ENCODE measurements at places on chromosomes 2 and 18. TPM values are rescaled to one million over a fixed set of nuclear protein-coding genes. Genes with fewer than 3 reads are reported as not detected.

GRCh38 chr2:23250371-23250770 is 134.6 kb upstream of the KLHL29 start:
- no peak overlapping the region for H3K4me3 ChIP-seq
- peaks cover 27% of the 10 kb centered on the region for H3K27me3 ChIP-seq
- no peak for DNase-seq
- no peaks in the 10 kb centered on the region for H3K4me1 ChIP-seq

GRCh38 chr2:170533156-170533555 is 182.0 kb upstream of the SP5 start:
- no peak overlapping the region for H3K27ac ChIP-seq
- H3K4me3 ChIP-seq, result no peak overlapping the region
- H3K27me3 ChIP-seq, result peaks cover 34% of the 10 kb centered on the region
- H3K36me3 ChIP-seq, result no peaks in the 10 kb centered on the region

- H3K4me3 ChIP-seq, result no peak overlapping the region
- H3K36me3 ChIP-seq, result no peaks in the 10 kb centered on the region
- H3K27me3 ChIP-seq, result peaks cover 25% of the 10 kb centered on the region
- H3K27ac ChIP-seq, result peak overlapping the region; percentile 38
- H3K4me1 ChIP-seq, result no peaks in the 10 kb centered on the region
These were observed 10.2 kb upstream of the IMP4 start for GRCh38 chr2:130332271-130333073.

GRCh38 chr2:111678651-111679050 is 205.3 kb downstream of the ANAPC1 start:
- H3K27ac ChIP-seq, result no peak overlapping the region
- H3K27me3 ChIP-seq, result no peaks in the 10 kb centered on the region
- no peak overlapping the region for H3K4me3 ChIP-seq
- no peaks in the 10 kb centered on the region for H3K4me1 ChIP-seq

- H3K27ac ChIP-seq, result no peak overlapping the region
- H3K4me3 ChIP-seq, result no peak overlapping the region
- H3K36me3 ChIP-seq, result no peaks in the 10 kb centered on the region
These were observed 135.8 kb downstream of the CELF4 start for GRCh38 chr18:37429791-37430190.

DNA sequence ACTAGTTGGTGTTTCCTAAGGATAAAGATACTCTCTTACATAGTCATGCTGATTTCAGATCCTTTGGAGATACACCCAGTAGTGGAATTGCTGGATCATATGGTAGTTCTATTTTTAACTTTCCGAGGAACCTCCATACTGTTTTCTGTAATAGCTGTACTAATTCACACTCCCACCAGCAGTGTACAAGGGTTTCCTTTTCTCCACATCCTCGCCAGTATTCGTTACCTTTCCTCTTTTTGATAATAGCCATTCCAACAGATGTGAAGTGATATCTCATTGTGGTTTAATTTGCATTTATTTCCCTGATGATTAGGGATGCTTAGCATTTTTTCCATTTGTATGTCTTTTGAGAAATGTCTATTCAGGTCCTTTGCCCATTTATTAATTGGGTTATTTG is 34.0 kb downstream of the ACTR2 start:
- no peak for DNase-seq
- H3K4me1 ChIP-seq, result peaks cover 30% of the 10 kb centered on the region
- H3K27me3 ChIP-seq, result no peaks in the 10 kb centered on the region

GRCh38 chr2:163752267-163752666 is 16.5 kb upstream of the FIGN start:
- H3K4me1 ChIP-seq, result no peaks in the 10 kb centered on the region
- no peak for DNase-seq
- H3K27ac ChIP-seq, result no peak overlapping the region
- H3K27me3 ChIP-seq, result no peaks in the 10 kb centered on the region

- no peak for DNase-seq
- H3K27me3 ChIP-seq, result no peaks in the 10 kb centered on the region
- H3K4me3 ChIP-seq, result no peak overlapping the region
- H3K4me1 ChIP-seq, result peaks cover 28% of the 10 kb centered on the region
- no peak overlapping the region for H3K27ac ChIP-seq
These were observed 18.5 kb downstream of the PMAIP1 start for GRCh38 chr18:59918320-59918755.

DNA sequence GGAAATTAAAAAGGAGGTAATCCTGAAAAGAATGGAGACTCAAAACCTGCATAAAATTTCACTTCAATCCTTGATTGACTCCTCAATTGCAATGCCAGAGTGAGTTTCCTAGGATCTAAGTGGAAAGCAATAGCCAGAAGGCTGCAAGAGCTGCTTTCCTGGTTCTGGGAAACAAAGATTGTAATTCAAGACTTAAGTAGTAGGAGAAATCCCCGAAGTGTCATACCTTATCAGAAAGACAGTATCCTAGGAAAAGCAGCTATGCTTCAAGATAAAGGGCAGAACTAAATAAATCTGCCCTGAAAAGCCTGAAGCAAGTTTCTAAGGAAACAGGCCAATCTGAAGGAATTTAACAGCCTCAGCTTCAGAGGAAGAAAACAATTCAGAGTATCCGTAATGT is 390.2 kb downstream of the DSC3 start:
- no peaks in the 10 kb centered on the region for H3K36me3 ChIP-seq
- H3K4me1 ChIP-seq, result no peaks in the 10 kb centered on the region
- DNase-seq, result no peak
- no peaks in the 10 kb centered on the region for H3K27me3 ChIP-seq
- H3K27ac ChIP-seq, result no peak overlapping the region
- no peak overlapping the region for H3K4me3 ChIP-seq

- H3K36me3 ChIP-seq, result peaks cover 12% of the 10 kb centered on the region
- H3K27me3 ChIP-seq, result peaks cover 27% of the 10 kb centered on the region
- no peak for DNase-seq
- H3K27ac ChIP-seq, result no peak overlapping the region
- no peaks in the 10 kb centered on the region for H3K4me1 ChIP-seq
- no peak overlapping the region for H3K4me3 ChIP-seq
These were observed 9.6 kb downstream of the CNGA3 start for GRCh38 chr2:98355881-98356280.

- no peak overlapping the region for H3K4me3 ChIP-seq
- no peak overlapping the region for H3K27ac ChIP-seq
- peaks cover 14% of the 10 kb centered on the region for H3K27me3 ChIP-seq
- no peaks in the 10 kb centered on the region for H3K36me3 ChIP-seq
- H3K4me1 ChIP-seq, result no peaks in the 10 kb centered on the region
- DNase-seq, result no peak
These were observed 234.0 kb downstream of the EPHA4 start for GRCh38 chr2:221337957-221338685.

DNA sequence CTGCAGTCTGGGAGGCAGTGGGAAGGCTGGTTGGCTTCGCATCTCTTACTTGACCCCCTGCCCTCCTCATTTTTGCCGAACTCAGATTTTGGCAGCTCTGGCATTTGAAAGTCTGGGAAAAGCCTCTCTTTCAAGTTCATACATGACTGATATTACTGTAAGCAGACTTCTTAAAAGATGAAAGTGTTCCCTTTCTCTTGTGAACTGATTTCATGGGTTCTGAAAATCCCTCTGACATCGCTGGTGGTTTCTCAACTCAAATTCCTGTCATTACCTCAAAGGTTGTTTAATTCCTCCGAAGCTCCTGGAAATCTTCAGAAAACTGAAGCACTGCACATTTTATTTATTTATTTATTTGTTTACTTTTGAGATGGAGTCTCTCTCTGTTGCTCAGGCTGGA is 16.9 kb upstream of the SLC38A11 start:
- H3K27ac ChIP-seq, result no peak overlapping the region
- no peaks in the 10 kb centered on the region for H3K36me3 ChIP-seq
- H3K4me1 ChIP-seq, result peaks cover 5% of the 10 kb centered on the region
- no peaks in the 10 kb centered on the region for H3K27me3 ChIP-seq
- no peak for DNase-seq

- H3K4me1 ChIP-seq, result no peaks in the 10 kb centered on the region
- no peak overlapping the region for H3K4me3 ChIP-seq
- no peak for DNase-seq
- no peaks in the 10 kb centered on the region for H3K36me3 ChIP-seq
These were observed 222.2 kb downstream of the CYP26B1 start for GRCh38 chr2:71925268-71926088.

DNA sequence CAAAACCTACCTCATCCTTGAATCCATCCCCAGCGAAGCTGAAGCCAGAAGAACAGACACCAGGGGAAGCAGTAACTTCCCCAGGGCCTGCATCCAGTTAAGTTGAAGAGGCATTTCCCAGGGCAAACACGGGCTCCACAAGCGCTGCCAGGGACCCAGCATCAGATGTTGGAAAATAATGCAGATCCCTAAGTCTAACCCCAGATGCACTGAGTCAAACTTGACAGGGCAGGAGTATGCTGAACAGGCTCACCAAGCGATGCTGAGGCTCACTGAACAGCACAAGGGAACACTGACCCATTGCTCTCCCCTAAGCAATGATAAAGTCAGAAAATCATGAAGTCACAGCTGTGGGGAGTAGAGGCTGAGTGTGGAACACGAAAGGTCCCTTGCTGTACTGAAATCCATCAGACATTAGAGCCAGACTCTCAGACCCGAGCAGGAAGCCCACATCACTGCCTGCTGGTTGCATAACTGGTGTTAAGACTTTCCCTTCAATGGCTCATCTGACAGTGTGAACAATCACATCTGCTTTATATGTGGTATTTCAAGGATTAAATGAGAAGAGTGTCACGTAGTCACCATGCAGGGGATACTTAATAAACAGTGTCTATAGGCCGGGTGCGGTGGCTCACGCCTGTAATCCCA is 36.2 kb downstream of the TNS1 start:
- DNase-seq, result no peak
- H3K4me3 ChIP-seq, result no peak overlapping the region
- H3K4me1 ChIP-seq, result no peaks in the 10 kb centered on the region
- H3K36me3 ChIP-seq, result no peaks in the 10 kb centered on the region

GRCh38 chr18:55998071-55998522 is 410.1 kb upstream of the TCF4 start:
- H3K36me3 ChIP-seq, result no peaks in the 10 kb centered on the region
- H3K27ac ChIP-seq, result no peak overlapping the region
- no peaks in the 10 kb centered on the region for H3K4me1 ChIP-seq
- DNase-seq, result no peak

GRCh38 chr2:160317181-160318099 is 117.4 kb upstream of the ITGB6 start:
- DNase-seq, result no peak
- peaks cover 28% of the 10 kb centered on the region for H3K4me1 ChIP-seq
- H3K27ac ChIP-seq, result no peak overlapping the region
- H3K4me3 ChIP-seq, result no peak overlapping the region

DNA sequence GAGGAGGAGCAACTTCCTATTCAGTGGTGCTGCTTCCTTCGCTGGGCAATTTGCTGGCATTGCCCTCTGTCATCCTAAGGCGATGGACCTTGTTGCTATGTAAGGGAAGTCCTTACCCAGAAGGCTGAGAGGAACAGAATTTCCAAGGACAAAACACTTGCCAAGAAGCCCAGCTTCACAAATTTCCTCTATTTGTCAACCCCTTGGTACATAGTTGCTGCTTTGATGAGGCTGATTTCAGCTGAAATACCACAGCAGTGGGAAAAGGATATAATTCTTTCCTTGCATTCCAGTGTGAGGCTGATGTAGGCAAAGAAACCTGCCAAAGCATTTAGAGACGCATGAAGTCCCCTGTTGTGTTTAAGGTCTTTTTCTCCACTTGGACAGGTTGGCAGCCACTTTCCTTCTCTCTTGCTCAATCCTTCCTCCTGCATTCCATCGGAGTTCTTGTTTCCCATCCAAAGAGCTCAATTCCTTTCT is 16.4 kb upstream of the ST3GAL5 start:
- H3K4me1 ChIP-seq, result peaks cover 9% of the 10 kb centered on the region
- peaks cover 3% of the 10 kb centered on the region for H3K36me3 ChIP-seq
- H3K27ac ChIP-seq, result peak overlapping the region; percentile 54

- H3K27me3 ChIP-seq, result no peaks in the 10 kb centered on the region
- H3K27ac ChIP-seq, result peak overlapping the region; percentile 72
- H3K4me3 ChIP-seq, result no peak overlapping the region
- H3K4me1 ChIP-seq, result peaks cover 18% of the 10 kb centered on the region
- no peak for DNase-seq
These were observed 53.3 kb upstream of the CXCR4 start for GRCh38 chr2:136171223-136171622.

DNA sequence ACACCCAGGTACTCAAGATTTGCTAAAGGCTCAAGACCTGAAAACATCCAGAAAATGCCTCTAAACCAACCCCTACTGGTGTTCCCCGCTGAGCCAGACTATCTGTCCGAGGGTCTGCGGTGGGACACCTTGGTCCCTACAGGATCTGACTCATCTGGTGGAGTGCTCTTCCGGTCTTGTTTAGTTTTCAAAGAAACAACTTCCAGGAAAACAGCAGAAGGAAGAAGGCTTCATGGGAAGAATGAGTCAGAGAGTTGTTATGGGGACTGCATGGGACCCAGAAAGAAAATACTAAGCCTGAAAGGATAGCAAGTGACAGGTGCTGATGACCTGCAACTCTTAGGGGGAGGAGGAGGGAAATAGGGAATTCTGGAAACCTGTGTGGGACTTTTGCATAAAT is 41.3 kb downstream of the ZFP36L2 start:
- no peaks in the 10 kb centered on the region for H3K36me3 ChIP-seq
- H3K4me3 ChIP-seq, result no peak overlapping the region
- peaks cover 40% of the 10 kb centered on the region for H3K4me1 ChIP-seq
- DNase-seq, result no peak
- H3K27ac ChIP-seq, result no peak overlapping the region
- H3K27me3 ChIP-seq, result no peaks in the 10 kb centered on the region

DNA sequence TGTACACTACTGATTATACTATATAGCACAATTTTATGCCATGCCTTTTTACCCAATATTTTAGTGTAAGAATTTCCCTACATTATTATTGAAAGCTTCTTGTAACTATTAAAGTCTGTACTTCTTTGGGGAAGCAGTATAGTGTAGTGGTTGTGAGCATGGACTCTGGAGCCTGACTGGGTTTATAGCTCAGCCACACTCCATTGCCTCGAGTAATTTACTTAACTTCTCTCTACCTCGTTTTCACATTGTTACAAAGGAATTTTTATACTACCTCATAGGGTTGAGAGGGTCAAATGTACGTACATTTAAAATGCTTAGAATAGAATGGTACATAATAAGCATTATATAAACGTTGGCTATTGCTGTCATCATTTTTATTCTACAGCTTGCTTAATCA is 139.2 kb downstream of the UBR3 start:
- H3K27ac ChIP-seq, result no peak overlapping the region
- no peak for DNase-seq
- no peaks in the 10 kb centered on the region for H3K27me3 ChIP-seq
- H3K36me3 ChIP-seq, result peaks cover 66% of the 10 kb centered on the region
- peaks cover 4% of the 10 kb centered on the region for H3K4me1 ChIP-seq

SH3RF3 gene
- total RNA-seq, result 15.1 TPM

DIPK1C gene
- total RNA-seq, result 0.13 TPM

PRSS56 gene
- not detected for total RNA-seq

IL1R2 gene
- total RNA-seq, result not detected

SCG2 gene
- not detected for total RNA-seq

REG3G gene
- not detected for total RNA-seq

PFN4 gene
- not detected for total RNA-seq

SLC4A5 gene
- total RNA-seq, result 12.7 TPM

OBSL1 gene
- total RNA-seq, result 0.96 TPM

NEU4 gene
- total RNA-seq, result not detected

ZRANB3 gene
- total RNA-seq, result 6.8 TPM
